ENCODE measurements at places on chromosomes 16 and 17.

GRCh38 chr17:67390006-67390645 is 13.0 kb downstream of the PITPNC1 start:
- no peak for DNase-seq

DNA sequence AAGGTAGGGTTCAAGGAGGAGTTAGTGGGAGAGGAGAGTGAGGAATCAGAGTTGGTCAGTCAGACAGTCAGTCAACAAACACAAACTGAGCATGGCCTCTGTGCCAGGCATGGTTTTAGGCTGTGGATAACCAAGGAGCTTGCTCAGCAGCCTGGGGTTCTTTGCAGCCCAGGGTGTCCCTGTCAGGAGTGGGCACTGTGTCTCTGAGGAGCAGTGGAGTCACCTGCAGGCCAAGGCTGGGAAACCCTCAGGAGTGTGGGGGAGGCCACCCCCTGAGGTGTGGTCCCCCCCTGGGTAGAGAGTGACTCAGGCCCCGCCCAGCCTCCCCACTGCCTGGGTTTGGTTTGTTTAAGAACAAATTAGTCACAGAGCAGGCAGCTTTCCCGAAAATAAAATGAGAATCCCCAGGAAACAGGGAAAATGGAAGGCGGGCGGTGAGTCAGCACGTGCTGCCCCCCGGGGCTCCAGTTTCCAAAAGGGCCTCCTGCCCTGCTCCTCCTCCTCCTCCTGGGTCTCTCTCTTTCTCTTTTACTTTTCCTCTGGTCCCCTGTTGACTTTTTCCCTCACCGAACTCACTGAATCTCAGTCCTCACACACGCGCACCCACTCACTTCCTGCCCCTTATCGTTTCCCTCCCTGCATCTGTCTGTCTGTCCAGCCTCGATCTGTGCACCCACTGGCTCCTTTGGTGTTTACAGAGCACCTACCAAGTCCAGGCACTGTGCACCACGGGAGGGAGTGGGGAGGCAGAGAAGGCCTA is 44.3 kb downstream of the SOCS3 start:
- peak; percentile 68 for DNase-seq

DNA sequence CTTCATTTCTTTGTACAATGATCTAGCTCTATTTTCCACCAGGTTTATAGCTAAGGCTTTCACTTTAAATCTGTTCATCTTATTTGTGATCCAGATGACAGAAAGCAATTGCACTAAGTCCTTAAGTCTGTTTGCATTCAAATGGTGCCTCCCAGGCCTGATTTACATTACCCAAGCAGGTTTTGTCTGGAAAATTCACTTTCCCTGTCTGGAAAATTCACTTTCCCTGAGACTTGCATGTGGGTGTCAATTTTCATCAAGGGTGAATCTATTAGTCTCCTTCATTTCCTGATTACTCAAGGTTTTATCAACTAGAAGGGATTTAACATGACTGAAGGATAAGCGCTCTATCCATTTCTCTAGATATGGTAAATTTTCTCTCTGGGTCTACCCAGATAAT is 1480.2 kb upstream of the GOT2 start:
- no peak for DNase-seq

DNA sequence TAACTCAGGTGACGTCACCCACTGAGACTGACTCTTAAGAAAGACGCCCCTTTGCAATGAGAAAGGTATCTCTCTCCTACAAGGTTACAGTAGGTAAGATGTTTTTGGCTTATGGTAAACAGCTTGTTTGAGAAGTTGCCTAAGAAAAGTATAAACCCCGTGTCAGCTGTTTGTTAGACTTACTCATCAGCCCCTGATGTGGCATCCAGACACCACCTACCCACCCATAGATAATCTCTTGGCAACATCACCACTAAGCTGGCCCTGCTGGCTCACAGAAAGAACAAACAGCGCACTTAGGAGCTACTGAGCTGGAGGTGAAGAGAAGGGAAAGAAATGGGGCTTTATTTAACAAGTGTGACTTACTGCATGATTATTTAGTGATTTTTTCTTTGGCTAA is 121.0 kb downstream of the PARN start:
- DNase-seq = no peak

DNA sequence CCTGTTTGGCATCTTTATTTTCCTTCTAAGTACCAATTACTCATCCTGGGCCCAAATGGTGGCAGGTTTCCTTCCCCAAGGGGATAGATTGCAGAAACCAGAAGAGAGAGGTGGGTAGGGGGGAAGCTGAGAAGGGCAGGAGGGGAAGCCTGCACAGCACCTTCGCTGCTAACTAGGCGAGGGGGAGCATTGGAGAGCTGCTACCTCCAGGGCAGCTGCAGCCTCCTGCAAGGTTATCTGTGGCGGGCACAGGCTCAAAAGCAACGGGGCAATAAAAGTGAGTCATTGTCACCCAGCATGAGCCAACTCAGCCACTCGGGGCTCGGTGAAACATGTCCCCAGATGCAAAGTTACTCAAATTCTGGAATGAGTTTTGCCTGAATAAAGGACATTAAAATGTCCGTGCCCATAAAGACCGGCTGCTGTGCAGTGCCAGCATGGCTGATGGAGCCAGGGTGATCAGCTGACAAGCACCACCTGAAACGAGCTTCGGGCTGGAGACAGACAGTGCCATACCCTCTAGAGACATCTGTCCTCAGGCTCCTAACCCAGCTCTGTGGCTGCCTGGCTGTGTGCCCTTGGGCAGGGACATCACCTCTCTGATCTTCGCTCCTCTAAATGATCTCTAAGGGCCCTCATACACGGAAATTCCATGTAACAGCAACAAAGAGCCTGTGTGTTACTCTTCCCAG is 68.1 kb upstream of the GRIN2A start:
- no peak for DNase-seq

- DNase-seq = no peak
Measured at GRCh38 chr17:73228748-73229236, 32.9 kb downstream of the CPSF4L start.

Data from stimulated activated CD4-positive, alpha-beta T cell treated with anti-CD3 and anti-CD28 coated beads, Interleukin-12 subunit alpha, Interleukin-12 subunit beta, amount 100 ng/mL, for 4 hours (primary cell).